Stimulated activated CD8-positive, alpha-beta memory T cell treated with anti-CD3 and anti-CD28 coated beads, Interleukin-4, amount 100 ng/mL, for 4 hours (primary cell): ENCODE measurements at places on chromosomes 7 and 10.

DNA sequence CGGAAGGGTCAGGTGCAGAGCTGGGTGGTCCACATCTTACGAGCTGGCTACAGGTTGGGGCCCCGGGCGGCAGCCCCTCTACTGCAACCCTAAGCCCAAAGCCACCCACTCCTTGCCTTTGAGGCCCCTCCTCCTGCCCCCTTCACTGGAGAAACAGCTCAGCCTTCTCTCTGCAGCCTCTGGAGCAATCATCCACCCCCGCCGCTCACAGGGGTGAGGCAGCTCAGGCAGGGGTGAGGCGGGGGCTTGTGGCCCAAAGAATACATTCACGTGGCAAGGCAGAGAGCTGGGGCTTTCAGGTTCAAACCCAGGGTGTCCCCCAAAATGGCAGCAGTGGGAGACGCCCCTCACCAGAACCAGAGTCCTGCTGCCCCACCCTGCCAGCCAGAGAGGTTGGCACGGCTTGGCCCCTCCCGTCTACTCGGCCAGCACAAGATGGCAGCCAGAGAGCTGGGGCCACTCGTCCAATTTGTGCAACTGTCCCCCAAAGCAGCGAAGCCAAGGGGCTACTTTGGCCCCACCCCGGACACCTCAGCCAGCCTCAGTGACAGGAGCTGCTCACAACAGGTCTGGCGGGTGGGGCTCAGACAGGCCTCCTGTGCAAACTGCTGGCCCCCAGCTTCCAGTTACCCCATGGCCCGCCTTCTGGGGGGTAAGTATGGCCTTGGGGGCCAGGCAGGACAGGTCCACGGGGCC, 7.2 kb downstream of the GNB2 start:
- no peak for DNase-seq

- DNase-seq: no peak
Measured at GRCh38 chr7:27953361-27953760, 213.4 kb downstream of the TAX1BP1 start.

DNA sequence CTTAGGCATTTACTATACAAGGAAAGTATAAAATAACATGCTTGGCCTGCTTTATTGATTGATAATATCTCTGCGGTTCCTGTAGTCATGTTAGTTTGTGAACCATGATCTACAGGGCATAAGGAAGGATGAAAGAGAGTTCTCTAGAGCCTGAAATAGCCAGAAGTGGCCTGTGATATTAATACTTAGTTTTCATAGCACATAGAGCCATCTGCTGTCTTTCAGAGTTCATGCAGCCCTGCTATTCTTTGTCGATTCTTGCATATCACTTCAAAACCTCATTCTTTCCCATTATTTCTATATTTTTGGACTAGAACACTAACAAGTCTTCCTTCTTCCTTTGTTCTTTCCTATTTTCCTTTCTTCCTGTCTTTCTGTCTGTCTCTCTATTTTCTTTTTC, 26.4 kb upstream of the PRKG1 start:
- DNase-seq: no peak

DNA sequence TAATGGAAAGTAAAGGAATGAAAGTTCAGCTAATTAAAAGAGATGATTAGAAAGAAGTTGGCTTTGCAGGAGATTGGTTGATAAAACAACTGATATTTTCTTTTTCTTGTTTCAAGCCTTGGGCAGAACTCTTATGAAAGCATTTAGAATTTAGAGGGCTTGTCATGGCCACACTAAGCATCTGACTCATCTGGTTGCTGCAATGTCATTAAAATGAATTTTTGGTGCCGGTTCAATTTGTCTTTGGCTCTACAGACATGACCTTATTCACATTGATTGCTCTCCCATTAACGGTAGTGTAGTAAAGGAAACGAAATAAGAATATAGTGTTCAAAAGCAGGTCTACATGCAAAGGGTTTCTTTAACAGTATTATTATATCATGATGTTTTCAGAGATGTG, 1012.4 kb upstream of the C7orf33 start:
- DNase-seq: no peak

DNA sequence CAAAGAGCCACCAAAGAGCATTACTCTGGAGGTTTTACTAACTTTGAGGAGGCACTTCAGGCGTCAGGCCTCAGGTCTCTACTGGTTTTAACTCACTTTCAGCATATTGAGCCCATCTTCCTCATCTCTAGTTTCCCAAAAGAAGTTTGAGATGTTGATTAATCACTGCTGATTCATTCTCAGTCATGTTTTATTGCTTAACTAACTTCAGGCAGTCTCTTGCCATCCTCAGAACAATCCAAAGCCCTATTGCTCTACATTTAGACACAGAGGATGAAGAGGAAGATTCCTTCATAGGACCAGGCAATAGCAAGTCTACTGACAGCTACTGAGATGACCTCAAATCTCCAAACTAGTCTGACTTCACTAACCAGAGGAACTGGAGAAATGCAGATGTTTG, 39.1 kb upstream of the BET1 start:
- DNase-seq: no peak

GRCh38 chr7:127900141-127900540, 131.1 kb downstream of the LRRC4 start:
- DNase-seq: no peak

DNA sequence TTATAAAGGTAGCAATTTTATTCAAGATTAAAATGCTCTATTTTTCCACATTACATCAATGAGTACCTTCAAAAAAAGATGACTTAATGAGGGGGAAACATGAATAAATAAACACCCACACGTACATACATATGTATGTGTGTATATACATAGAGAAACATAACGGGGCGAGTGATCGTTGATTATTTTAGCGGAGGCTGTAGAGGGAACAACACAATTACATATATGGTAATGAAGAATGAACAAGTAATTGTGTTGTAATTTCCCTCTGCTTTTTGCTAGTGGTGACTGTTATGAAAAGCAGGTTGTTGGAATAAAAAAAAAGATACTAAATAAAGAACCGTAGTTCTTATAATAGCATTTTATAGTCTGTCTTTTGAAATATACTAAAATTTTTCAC, 63.2 kb downstream of the CACNB2 start:
- DNase-seq: no peak

- no peak for DNase-seq
Measured at GRCh38 chr10:11673346-11674280, 62.2 kb upstream of the USP6NL start.

DNA sequence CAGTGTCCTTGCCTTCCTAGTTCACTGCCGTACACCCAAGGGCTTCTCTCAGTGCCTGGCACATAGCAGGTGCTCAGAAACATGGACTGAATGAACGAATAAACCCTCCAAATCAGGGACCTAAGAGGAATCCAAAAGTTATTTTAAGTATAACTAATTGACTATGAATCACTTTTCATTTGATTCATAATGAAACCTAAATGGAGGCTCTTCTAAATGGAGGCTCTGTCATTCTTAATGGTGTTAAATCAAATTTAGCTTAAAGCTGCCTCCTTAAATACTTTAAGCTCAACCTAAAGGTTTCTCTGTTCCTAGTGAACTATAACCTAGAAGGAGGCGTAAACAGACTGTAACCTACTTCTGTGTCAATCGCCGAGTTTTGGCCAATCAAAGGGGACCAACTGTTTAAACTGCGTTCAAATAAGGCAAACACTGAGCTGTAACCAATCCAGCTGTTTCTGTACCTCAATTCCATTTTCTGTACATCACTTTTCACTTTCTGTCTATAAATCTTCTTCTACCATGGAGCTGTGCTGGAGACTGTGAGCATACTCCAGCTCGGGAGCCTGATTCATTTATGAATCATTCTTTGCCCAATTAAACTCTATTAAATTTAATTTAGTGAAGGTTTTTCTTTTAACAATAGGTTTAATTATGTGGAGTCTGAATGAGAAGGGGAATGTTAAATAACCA, 11.0 kb downstream of the PYROXD2 start:
- DNase-seq: no peak

DNA sequence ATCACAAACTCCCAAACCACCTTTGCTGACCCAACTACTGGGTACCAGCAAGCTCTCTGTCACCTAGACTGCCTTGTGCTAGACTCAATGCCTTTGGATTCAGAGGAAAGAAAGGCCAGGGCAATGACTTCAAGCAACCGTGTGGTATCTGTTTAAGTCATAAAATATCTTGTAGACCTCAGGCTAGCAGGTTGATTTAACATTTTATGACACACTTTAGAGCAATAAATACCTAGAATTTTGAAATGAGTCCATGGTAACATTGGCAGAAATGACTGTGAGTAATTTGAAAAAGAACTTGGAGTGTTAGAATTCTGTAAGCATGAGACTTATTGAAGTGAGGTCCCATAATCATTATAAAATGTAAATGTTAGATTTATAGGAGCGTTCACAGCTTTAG, 87.2 kb downstream of the TWIST1 start:
- DNase-seq: no peak

GRCh38 chr7:70344726-70345125, 746.5 kb downstream of the AUTS2 start:
- DNase-seq: no peak

DNA sequence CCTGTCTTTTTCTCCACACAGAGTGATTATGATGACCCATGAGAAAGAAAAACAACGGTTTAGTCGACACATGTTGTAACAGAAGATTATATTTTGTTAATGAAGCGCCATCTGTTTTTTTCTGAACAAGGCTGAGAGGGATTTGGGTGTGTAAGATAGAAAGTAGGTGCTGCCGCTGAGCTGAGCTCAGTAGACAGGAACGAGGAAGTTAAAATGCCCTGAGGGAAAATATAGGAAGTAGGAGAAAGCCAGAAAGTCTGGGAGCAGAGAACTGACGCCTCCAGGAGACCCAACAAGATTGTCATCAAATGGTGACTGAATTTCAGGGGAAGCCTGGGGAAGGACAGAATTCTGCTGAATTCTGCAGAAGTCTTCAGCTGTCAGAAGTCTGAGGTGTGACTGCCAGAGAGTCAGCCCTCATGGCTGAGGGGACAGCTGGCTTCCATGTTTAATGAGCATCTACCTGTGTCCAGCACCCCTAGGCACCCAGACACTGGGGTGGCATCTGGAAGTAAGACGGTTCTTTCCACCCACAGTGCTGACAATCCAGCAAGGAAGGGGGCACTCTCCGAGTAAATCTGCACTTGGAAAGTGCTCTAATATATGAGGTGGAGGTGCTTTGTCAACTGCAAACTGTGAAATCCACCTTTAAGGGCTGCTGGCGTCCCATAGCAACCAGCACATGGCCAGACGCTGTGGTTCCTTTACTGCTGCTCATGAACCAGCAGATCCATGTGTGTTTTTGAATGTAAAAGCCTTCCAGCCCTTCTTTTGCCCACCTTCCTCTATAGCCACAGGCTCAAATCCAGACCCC, 12.5 kb upstream of the TSPAN15 start:
- no peak for DNase-seq

DNA sequence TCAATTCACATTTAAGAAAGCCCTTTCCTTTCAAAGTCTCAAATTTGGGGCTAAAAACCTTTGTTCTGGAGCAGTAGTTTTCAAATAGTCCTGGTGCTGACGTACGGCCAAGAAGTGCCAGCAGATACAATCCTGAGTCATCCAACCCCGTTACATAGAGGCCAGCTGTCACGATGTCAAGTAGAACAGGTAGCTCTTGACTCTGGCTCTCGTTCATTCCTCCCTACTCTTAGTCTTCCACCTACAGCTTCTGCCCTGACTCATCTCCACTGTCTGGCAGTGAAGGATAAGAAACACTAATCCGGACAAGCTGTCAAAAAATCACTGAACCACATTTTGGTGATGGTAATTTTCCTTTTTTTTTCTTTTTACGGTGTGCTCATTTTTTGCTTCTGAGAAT, 132.4 kb upstream of the PTN start:
- no peak for DNase-seq

- DNase-seq: no peak
Measured at GRCh38 chr7:101838837-101839483, 21.5 kb downstream of the CUX1 start.

GRCh38 chr7:47480576-47481538, 101.1 kb downstream of the TNS3 start:
- no peak for DNase-seq

DNA sequence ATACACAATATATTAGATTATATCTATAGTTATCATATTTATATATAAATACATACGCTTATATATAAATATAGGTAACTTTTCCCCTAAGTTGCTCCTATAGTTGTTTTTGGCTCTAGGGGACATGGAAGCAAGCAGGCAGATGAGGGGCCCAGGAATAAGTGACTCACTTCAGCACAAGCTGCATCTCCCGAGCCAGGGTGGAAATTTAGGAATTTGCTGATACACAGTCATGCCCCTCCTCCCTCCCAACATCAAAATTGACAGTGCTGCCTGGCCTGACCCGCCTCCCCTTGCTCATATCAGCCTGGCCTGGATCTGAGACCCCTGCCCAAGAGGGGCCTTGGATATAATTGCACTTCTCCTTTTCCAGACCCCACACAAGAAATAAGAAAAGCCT, 33.8 kb downstream of the MKI67 start:
- no peak for DNase-seq

DNA sequence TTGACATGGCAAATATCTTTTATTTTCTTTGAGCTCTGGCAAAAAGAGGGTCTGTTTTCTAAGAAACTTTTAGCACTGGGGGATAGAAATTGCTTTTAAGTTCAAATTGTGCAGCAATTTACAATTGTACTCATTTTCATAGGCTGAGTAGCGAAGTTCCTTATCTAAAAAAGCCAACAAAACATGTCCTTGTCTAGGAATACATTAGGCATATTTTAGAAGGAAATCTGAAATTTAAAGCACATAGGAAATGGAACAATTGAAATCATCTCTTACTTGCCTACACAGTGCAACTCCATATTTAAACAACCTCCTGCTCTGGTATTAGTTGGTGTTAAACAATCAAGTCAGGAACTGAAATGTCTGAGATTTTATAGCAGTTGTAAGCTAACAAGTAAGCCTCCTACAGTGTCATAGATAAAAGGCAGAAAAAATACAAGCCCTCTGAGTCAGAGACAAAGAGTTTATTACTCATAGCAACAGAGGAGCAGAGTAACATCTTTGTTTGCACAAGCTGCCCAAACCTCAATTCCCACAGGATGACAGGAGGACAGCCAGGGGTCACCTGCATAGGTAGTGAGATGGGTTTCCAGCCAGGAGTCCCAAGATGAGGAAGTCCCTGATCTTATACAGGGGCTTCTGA, 280.2 kb upstream of the HGF start:
- no peak for DNase-seq

DNA sequence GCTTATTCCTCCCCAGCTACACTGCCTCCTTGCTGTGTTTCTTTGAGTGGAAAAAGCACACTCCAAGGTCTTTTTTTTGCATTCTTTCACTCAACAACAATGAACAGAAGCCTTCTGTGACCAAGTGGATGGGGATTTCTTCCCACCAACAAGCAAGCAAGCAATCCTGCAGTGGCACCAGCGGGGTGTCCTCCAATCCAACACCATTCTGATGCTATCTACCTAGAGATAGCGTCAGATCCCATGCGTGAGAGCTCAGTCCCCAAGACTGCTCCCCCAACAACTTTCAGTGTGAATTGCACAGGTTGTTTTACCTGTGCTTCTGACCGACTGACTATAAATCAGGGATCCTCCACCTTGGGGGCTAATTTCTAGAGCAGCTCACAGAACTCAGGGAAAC, 311.0 kb upstream of the PODXL start:
- no peak for DNase-seq

GRCh38 chr7:30899066-30899465, 12.6 kb upstream of the AQP1 start:
- no peak for DNase-seq

- no peak for DNase-seq
Measured at GRCh38 chr10:86083206-86083605, 283.4 kb downstream of the GRID1 start.

GRCh38 chr7:44609829-44610228, 3.4 kb downstream of the OGDH start:
- DNase-seq: no peak

GRCh38 chr7:2023877-2024566, 208.7 kb downstream of the MAD1L1 start:
- no peak for DNase-seq
